HTR-8/SVneo (cell line): ENCODE measurements at places on chromosomes 11 and 22.

- DNase-seq: no peak
Observed at GRCh38 chr11:68064926-68065325, 26.1 kb downstream of the TCIRG1 start.

DNA sequence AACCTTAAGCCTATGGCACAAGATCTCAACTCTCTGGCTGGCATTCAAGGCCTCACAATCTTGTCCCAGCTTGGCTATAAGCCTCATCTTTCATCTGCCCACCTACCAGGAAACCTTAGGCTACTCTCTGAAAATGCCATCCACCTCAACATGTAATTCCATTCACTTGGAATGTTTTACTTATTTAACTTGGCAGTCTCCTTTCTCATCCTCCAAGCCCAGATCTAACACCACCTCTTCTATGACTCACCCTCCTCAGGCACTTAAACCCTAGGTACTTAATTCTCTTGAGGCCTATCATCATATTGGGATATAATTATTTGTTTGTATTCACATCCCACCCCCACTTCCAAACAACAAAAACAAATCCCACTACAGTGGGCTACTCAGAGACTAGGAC is 15.0 kb downstream of the POGLUT3 start:
- DNase-seq: no peak

- DNase-seq: no peak
Observed at GRCh38 chr11:76670485-76671236, at the start of gene LRRC32. LRRC32 (minus strand) TSS chr11:76670747; CDS start chr11:76665954, 4,793 bp downstream.

DNA sequence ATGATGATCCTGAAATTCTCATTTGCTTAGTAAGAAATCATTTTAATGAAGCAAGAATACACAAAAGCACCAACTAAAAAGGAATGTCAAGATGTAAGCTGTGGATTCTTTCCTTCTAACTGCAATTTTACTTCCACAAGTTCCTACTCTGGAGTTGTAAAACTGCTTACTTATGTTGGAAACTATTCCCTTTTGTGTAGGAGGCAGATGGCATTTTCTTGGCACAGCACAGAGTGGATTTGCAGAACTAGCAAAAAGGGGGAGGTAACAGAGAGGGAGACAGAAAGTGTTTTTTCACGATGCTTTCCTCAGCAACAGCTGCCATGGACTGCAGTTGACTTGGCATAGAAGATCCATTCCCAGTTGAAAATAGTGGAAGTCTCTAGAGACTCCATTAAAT is 1112.0 kb upstream of the RAG2 start:
- DNase-seq: no peak

DNA sequence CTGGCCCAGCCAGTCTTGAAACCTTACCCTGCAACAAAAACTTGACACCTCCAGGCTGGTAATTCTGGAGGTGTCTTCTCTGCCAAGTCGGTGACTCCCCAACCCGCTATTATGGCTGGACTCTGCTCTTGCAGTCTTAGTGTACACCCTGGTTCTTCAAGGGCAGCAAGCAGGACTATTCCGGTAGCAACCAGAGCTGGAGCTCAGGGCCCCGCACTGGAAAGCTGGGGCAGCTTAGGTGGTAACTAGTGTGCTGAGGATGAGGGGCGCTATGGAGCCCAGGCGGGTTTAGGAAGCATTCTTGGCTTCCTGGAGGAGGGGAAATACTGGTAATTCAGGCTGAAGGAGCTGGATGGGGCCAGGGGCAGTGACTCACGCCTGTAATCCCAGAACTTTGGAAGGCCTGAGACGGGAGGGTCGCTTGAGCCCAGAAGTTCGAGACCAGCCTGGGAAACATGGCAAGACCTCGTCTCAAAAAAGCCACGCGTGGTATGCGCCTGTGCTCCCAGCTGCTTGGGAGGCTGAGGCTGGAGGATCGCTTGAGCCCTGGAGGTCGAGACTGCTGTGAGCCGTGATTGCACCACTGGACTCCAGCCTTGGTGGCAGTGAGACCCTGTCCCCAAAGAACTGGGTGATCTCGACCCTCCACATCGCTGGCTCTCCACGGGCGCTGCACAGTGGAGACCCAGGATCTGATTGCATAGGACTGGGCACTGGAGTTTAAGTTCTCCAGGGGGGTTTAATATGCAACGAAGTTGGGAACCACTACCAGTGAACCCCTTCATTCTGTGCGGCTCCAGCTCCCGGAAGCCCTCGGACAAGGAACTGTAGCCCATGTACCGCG is 10.6 kb upstream of the AIFM3 start:
- no peak for DNase-seq

DNA sequence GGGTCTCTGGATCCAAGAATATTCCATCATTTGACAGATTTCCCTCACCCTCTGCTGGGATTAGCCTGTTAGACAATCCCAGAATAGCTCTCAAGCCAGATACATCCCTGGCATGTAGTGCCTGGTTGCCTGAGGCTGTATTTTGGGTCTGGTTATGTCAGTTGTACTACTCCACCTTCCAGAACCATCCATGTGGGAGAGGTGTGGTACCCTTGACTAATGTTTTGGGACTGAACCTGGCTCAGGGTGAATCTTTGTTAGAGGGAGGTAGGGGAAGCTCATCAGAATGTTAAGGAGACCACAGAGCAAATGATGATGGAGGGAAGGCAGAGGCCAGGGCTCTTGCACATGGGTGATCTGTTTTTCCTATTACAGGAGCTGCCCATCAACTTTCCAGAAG is 5.2 kb downstream of the C11orf52 start:
- DNase-seq: no peak

GRCh38 chr22:38167988-38168407 is 13.6 kb downstream of the PLA2G6 start:
- DNase-seq: no peak

- no peak for DNase-seq
Observed at GRCh38 chr11:128407962-128408361, 179.4 kb downstream of the ETS1 start.

DNA sequence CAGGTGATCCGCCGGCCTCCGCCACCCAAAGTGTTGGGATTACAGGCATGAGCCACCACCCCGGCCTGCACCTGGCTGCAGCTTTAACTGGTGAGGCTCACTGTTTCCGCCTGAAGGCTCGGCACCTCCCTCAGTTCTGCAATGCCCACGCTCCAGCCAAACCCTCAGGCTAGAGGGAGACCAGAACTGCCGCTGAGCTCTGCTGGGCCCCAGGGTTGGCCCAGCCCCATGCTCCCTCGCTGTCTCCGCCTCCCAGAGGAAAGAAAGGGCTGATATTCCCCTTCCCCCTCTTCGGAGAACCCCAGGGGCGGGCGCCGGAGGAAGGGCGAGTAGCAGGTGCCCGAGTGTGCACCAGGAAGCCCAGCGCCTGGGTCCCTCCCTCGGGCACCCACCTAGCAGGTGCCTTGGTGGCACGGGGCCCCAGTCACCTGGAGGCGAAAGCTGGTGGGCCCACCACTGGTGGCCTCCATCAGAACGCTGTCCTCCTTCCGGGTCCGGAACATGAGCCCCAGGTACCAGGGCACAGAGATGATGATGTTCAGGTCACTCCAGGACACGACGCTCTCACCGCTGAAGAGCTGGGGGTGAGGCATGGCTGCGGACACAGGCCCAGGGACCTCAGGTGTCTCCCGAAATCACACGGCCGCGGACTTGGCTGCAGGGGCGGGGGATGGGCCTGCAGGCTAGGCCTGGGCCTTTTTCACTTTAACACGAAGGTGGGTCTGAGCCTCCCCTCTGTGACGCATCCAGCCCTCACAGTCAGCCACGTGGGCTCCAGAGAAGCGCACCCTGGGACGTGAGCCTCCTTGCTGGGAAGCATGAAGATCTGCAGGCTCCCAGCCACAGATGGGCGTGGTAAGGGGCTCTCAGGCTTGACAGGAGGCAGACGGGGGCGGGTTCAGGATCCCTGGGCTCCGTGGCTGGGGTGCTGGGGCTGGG is 73.3 kb downstream of the TRMU start:
- DNase-seq: no peak

DNA sequence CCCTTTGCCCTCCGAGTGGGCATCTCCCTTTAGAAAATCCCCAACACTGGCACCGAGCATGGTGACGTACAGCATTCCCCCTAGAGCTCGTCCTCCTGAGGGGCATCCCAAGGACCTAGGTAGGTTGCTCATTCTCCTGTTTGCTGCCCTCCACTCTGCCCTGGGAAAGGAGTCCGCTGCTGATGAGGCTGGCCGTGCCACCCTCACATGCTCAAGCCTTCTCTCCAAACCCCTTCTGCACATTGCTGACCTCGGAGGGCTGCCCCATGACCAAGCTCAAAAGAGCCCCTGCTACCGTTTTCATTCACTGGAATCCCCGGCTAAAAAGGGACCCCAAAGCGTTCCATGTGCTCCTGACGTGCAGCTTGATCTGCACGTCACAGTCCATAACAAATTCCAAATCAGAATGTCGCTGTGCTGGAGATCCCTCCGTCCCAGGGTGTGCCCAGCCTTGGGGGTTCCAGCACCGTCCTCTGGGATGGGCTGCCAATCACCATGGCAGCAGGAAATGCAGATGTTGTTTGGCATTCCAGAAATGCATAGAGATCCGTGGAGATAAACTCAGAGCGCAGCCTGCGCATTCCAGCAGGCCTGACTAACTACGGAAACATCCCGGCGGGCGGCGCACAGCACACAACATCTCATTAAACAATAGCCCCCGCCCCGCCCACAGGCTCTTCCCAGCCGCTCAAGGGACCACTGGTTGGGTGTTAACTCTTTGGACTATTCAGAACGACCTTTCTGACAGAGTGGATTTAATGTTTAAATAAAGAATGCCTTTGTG is 26.3 kb upstream of the GNB1L start:
- peak; percentile 93 for DNase-seq

DNA sequence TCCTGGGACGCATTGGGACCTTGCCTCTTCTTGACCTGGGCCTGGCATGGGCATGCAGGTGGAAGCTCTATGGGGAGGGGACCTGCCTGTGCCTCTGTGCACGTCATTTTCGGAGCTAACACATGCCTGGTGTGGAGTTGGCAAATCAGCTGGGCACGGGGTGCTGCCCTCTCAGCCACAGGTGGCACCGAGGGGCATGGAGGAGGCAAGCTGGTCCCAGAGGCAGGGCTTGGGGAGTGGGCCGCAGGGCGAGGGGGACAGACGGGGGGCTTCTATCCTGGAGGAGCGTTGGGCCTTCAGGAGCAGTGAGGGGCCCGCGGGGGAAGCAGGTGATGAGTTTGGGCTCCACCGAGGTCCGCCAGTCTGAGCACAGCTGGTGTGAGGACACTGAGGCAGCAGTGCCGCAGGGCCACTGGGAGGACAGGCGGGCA is 362.0 kb downstream of the TBC1D22A start:
- DNase-seq: no peak

- peak; percentile 53 for DNase-seq
Observed at GRCh38 chr11:64566042-64566914, 24.7 kb upstream of the SLC22A12 start.

DNA sequence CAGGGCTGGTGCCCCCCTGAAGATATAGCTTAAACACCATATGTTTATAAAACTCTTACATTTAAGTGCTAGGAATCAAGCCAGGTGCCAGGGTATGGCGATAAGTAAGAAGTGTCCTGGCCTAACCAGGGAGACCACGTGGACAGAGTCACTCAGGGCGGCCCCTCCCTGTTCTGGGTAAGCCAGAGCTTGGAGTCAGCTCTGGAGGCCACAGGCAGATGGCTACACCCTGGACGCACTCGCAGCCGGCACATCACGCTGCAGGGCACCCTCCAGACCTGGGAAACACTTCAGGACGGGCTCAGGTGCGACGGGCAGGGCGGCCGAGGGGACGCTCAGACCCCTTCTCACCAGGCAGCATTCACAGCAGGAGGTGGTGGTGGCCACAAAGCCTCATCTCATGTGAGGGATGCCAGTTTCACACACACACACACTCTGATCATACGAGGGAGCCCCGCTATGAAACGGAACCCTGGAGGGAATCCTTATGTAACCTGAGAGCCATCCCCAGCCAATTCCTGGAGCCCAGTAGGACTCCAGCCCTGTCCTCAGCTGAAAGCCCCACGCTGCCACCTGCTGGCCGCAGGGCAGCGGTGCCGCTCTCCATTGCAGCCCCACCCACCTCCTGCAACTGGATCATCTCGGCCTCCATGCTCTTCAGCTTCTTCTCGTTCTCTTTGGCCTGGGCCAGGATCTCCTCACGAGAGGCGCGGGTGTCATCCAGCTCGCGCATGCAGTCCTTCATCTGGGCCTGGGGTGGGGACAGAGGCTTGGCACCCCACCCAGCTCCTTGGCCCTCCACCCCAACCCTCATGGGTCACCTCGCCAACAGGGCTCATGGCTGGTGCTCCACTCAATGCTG is 33.4 kb downstream of the APOL1 start:
- peak; percentile 70 for DNase-seq

DNA sequence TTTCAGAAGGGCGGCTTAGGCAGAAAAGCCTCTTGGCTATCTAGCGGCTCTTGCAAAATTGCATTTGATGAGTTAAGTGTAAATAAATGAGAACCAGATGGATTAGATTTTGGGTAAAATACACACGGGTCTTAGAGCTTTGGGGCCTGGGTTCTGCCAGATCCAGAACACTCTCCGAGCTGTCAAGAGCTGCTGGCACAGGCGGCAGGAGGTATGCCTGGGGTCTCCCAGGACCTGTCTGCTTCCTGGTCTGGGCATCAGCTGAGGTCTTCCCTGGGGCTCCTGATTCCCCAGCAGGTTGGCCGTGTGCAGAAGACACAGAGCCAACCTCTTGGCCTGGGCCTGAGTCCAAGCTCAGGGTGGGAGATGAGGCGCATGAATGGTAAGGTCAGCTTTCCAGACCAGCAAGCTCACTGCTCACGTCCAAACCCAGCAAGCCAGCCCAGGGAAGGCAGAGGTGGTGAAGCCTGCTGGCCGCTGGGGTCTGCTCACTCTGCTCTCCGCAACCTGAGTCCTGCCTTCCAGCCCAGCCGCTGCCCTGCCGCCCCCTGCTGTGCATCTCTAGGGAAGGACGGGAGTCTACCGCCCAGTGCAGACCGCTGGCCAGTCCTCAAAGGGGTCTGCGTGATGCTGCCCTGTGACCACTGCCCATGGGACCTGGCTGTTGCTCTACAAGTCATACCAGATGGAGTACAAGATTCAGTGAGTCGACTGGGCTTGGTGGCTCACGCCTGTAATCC is 44.9 kb downstream of the SCUBE1 start:
- DNase-seq: no peak

- DNase-seq: peak; percentile 48
Observed at GRCh38 chr11:76206327-76207081, at the start of gene WNT11. WNT11 (minus strand) TSS chr11:76206502; CDS start chr11:76206407, 95 bp downstream.

DNA sequence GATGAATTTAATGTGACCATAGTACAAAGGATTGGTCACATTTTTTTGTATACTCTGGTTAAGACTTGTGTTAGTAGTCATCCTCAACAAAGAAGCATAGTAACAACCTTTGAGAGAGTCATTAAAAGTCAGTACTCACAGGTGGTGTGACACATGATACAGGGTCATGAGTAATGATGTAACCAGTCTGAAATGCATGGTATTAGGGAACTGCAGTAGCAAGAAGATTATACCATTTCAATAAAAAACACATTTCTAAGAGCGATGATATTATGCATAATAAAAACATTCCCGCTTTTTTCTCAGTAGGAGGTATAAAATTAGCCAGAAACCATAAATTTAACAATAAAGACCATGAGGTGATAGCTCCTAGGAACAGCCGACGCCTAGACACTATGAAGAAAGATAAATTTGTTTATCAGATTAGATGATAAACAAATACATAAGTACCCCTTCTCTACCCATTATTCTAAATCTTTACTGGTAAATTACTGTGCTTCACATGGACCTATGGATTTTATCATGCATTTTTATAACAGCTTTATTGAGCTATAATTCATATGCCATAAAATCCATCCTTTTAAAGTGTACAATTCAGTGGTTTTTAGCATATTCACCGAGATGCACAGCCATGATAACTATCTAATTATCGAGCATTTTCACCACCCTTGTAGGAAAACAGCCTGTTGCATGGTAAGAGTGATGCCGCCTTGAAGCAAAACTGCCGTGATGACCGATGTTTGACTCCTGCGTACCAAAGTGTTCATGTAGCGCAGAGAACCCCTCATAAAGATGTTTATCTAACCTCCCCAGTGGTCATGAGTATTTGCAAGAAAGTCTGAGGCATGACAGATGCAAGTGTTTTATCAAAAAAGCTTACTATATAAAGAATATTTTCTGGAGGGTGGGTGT is 41.8 kb downstream of the TMPRSS5 start:
- peak; percentile 59 for DNase-seq
